ENCODE measurements at places on chromosomes 7 and 10.

GRCh38 chr7:129311429-129311828 is 86.6 kb downstream of the AHCYL2 start:
- no peak for DNase-seq

GRCh38 chr10:87712913-87713616 is 53.4 kb downstream of the PAPSS2 start:
- no peak for DNase-seq

DNA sequence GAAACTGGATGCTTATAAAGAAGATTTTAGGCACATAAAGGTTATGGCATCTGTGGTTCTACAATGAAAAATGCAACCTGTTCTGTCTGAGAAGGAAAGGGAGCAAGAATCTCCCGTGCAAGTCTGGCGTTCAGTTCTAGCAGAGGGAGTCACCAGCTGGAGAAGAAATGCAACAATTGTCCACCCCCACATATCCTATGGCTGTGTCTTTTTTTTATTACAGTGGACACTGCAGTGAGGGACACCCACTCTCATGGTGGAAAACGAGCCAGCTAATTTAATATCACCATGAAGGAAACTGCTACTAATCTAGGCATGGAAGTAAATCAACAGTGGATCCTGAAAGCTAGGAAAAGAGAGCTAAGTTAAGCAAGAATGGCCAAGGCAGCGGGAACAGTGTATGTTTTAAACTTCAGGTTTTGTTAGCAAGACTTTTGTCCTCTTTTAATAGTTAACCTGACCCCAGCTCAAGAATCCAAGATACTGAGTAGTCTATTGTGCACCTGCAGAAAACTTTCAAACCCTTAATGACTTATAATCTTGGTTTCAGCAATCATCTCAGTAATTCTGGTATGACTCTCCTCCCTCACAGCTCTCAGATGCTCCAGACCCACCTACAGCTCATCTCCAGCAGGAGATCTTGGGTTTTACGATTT is 149.3 kb downstream of the FGFR2 start:
- DNase-seq: no peak

DNA sequence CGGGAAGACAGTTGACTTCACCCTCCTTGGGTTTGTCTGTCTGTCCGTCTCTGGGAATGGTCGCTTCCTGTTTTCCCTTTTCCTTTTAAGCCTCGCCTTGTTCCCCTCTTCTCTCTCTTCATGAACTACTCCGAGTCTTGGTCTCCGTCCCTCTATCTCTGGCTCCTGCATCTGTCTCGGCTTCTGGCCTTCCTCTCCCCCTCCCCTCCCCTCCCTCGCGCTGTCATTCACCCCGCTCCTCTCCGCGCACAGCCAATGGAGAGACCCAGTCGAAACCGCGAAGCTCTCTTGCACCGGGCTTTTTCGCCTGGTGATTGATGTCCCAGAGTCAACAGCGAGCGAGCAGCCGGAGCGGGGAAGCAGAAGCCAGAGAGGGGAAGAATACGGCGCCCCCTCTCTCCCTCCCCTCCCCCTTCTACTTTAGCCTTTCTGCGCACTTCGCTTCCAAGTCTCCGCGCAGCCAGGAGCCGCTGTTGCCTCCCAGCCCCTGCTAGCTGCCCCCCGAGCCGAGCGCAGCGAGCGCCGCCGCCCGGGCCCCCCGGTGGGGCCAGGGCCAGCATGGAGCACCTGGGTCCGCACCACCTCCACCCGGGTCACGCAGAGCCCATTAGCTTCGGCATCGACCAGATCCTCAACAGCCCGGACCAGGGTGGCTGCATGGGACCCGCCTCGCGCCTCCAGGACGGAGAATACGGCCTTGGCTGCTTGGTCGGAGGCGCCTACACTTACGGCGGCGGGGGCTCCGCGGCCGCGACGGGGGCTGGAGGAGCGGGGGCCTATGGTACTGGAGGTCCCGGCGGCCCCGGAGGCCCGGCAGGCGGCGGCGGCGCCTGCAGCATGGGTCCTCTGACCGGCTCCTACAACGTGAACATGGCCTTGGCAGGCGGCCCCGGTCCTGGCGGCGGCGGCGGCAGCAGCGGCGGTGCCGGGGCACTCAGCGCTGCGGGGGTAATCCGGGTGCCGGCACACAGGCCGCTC is at the start of gene TLX1:
Gene TLX1, plus strand, starts transcription at position 317 of the 978 bp plus-strand sequence. Its CDS starts 242 bp downstream, at position 559.
- no peak for DNase-seq
